Natural killer cell (primary cell): ENCODE measurements at places on chromosomes 6 and 20.
A peak's percentile ranks its signal among the peaks of the same experiment; 100 is the strongest.

DNA sequence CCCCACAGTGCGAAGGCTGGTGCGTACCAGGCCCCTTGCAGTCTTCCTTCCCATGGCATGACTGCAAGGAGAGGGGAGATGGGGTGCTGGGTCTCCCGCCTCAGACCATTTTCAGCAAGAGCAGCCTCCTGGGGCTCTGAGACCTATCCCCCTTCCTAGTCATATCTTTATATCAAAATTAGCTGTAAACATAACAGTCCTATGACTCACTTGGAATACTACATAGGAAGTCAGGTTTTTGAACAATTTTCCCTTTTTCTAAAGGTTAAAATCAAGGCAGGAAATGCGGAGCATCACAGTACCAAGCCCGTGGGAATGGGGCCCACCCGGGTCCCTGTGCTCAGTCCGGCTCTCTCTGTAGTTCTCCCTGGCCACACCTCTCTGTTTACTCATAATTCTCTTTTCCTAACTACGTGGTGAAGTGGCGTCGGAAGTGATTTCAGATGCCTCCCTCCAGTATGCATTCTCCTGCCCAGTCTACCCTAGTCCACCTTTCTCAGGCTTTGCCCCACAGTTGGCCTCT lies 109.8 kb upstream of the TMEM170B start:
- no peak overlapping the region for H3K27ac ChIP-seq
- no peak overlapping the region for H3K4me3 ChIP-seq

DNA sequence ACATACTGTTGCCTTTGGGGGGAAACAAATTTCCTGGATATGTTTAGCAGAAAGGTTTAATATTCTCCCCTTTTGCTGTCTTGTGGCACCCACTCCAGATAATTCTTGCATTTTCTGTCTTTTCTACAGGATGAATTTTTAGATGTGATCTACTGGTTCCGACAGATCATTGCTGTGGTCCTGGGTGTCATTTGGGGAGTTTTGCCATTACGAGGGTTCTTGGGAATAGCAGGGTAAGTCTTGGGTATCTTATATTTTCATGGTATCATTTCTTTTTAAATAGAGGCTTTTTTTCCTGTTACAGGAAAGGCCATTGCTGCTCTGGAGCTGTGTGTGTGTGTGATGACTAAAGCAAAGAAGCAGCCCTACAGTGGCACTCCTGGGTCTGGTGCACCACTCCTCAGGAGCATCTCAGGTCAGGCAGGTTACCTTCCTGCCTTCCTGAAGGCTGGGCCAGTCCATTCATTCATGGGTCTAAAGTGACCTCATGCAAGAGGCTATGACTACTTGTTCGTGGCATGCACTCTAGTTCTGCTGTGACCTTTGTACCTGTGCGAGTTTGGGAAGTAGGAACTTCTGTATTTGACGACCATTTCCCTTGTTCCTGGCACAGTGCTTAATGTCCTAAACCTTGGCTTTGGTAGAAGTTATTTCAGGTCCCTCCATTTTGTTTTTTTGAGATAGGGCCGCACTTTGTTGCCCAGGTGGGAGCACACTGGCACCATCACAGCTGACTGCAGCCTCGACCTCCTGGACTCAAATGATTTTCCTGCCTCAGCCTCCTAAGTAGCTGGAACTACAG lies 2.2 kb downstream of the RAB5IF start:
- H3K4me3 ChIP-seq = no peak overlapping the region
- H3K36me3 ChIP-seq = peaks cover 42% of the 10 kb centered on the region
- H3K4me1 ChIP-seq = peaks cover 38% of the 10 kb centered on the region
- peak; percentile 5 for DNase-seq
- H3K27me3 ChIP-seq = no peaks in the 10 kb centered on the region

GRCh38 chr6:1318036-1318435 lies 6.1 kb downstream of the FOXQ1 start:
- no peak for DNase-seq
- H3K36me3 ChIP-seq = no peaks in the 10 kb centered on the region
- no peaks in the 10 kb centered on the region for H3K4me1 ChIP-seq
- no peak overlapping the region for H3K27ac ChIP-seq
- H3K27me3 ChIP-seq = peaks cover 15% of the 10 kb centered on the region
- no peak overlapping the region for H3K4me3 ChIP-seq

- no peak overlapping the region for H3K27ac ChIP-seq
- H3K27me3 ChIP-seq = no peaks in the 10 kb centered on the region
- DNase-seq = no peak
- no peak overlapping the region for H3K4me3 ChIP-seq
- H3K4me1 ChIP-seq = no peaks in the 10 kb centered on the region
Measured at GRCh38 chr6:134070271-134070670, 17.8 kb upstream of the SLC2A12 start.

DNA sequence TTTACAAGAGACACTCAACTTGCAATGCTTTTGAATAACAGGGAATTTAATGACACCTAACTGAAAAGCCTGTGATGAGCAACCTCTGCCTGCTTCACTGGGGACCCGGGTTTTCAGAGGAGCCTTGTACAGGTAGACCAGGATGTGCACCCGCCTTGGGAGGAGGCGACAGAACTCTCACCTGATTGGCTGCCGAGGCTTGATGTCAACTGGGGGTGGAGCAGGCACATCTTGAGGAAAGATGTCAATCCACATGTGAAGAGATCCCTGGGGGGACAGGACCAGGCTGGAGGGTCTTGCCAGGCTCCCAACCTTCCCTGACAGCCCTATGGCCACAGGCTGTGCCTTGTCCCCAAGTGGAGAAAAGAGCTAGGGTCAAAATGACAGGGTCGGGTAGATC lies 19.8 kb downstream of the ERGIC3 start:
- H3K4me1 ChIP-seq = no peaks in the 10 kb centered on the region
- DNase-seq = no peak
- H3K27ac ChIP-seq = no peak overlapping the region
- peaks cover 1% of the 10 kb centered on the region for H3K36me3 ChIP-seq

GRCh38 chr6:149482545-149483333 lies 2.1 kb downstream of the ZC3H12D start:
- peaks cover 53% of the 10 kb centered on the region for H3K4me1 ChIP-seq
- peak overlapping the region; percentile 38 for H3K4me3 ChIP-seq
- no peaks in the 10 kb centered on the region for H3K36me3 ChIP-seq
- H3K27ac ChIP-seq = peak overlapping the region; percentile 82
- H3K27me3 ChIP-seq = no peaks in the 10 kb centered on the region

DNA sequence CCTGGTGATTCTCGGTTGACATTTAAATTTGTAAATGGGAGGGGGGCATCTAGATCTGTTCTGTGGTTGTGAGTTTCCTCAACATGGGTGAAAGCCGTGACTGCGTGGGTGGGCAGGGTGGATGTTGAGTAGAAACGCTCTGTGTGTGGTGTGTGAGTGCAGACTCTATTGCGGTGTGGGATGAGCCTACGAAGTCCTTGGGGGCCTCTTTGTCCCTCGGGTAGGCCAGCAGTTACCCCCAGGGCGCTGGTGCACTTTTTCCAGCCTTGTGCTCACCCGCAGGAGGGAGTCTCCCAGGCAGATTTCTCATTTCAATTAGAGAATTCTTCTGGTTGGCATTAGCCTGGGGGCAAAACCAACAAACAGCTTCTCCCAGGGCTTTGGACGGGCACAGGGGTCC lies 10.6 kb downstream of the TOX2 start:
- H3K36me3 ChIP-seq = no peaks in the 10 kb centered on the region
- peaks cover 37% of the 10 kb centered on the region for H3K27me3 ChIP-seq
- H3K4me1 ChIP-seq = peaks cover 38% of the 10 kb centered on the region
- DNase-seq = no peak
- no peak overlapping the region for H3K27ac ChIP-seq
- H3K4me3 ChIP-seq = no peak overlapping the region

DNA sequence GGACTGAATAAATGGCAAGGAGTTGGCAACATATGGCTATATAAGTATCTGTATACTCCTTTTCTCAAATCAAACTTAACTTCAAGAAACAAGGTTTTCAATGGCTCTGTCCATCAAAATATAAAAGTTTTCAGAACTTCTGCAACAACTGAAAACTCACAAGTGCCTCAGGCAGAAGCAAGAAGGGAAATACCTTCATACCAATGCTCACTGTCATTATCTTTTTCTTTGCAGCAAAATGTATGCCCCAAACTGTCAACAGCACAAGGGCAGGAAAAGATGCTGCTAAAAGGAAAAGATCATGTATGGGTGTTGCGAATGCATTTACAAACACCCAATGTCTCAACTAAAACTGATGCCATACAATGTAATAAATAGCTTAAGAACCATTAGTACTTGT lies 45.9 kb downstream of the PTPRK start:
- no peak overlapping the region for H3K27ac ChIP-seq
- no peaks in the 10 kb centered on the region for H3K27me3 ChIP-seq
- DNase-seq = no peak
- H3K4me3 ChIP-seq = no peak overlapping the region
- H3K36me3 ChIP-seq = no peaks in the 10 kb centered on the region

DNA sequence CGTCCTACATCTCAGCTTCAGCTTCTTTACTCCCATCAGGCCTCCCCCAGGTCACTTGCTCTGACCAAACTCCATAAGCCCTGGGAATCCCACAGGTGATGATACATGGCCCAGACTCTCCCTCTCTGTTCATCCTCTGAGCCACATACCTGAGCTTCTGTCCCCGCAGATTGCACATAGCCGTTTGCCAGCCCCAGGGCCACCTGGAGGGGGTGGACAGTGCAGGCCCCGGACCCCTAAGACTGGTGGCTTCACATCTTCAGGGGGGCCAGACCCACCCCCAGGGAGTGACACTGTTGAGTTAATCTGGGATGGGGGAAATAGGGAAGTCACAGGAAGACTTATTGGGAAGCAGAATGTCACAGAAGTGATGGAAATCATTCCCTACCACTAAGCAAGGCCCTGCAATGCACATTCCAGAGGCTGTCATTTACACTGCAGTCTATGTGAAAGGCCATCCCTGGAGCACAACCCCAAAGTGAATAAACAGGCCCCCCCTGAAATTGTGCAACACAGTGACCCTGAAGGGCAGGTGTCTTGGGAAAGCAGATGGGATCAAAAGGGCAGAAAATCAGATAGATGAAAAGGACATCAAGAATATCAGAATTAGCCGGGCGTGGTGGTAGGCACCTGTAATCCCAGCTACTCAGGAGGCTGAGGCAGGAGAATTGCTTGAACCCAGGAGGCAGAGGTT lies 2.2 kb downstream of the RXRB start:
- no peak overlapping the region for H3K4me3 ChIP-seq
- H3K4me1 ChIP-seq = peaks cover 30% of the 10 kb centered on the region
- H3K36me3 ChIP-seq = peaks cover 53% of the 10 kb centered on the region
- no peaks in the 10 kb centered on the region for H3K27me3 ChIP-seq
- DNase-seq = no peak
- no peak overlapping the region for H3K27ac ChIP-seq

DNA sequence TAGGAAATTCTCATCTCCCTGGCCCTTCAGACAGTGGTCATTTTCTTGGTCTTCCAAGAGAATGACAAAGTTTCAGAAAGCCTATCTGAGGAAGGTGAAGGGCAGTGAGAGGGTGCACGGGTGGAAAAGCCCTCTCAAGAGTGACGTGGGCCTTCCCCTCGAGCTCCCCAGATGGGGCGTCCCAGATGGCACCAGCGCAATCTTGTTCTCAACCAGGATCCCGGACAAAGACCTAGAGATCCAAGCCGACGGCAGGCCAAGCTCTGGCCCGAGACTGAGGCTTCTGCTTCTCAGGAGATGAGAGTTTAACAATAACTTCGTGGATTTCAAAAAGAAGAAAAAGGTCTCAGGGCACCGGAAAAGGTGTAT lies 797 bp upstream of the ZNF133 start:
- peaks cover 4% of the 10 kb centered on the region for H3K27me3 ChIP-seq
- peaks cover 3% of the 10 kb centered on the region for H3K36me3 ChIP-seq
- peaks cover 15% of the 10 kb centered on the region for H3K4me1 ChIP-seq
- DNase-seq = no peak
- peak overlapping the region; percentile 100 for H3K27ac ChIP-seq
- H3K4me3 ChIP-seq = peak overlapping the region; percentile 100

DNA sequence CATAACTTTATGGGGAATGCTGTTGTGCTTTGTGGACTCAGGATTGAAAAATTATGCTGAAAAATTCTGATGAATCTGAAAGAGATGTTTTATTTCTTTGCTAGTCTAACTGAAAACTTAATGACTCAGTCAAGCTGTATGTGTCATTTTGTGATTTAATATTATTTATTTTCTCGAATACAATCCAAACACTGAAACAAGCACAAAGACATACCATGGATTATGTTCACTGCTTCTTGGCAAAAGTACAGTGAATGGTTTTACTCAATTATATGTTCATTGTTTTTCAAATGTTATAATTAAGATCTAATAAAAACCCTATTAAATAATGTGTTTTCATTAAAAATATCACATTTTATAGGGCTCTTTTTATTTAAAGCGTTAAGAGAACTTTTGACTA lies 330.6 kb upstream of the EPHA7 start:
- H3K36me3 ChIP-seq = no peaks in the 10 kb centered on the region
- DNase-seq = no peak
- H3K27ac ChIP-seq = no peak overlapping the region
- no peaks in the 10 kb centered on the region for H3K27me3 ChIP-seq
- H3K4me1 ChIP-seq = no peaks in the 10 kb centered on the region

DNA sequence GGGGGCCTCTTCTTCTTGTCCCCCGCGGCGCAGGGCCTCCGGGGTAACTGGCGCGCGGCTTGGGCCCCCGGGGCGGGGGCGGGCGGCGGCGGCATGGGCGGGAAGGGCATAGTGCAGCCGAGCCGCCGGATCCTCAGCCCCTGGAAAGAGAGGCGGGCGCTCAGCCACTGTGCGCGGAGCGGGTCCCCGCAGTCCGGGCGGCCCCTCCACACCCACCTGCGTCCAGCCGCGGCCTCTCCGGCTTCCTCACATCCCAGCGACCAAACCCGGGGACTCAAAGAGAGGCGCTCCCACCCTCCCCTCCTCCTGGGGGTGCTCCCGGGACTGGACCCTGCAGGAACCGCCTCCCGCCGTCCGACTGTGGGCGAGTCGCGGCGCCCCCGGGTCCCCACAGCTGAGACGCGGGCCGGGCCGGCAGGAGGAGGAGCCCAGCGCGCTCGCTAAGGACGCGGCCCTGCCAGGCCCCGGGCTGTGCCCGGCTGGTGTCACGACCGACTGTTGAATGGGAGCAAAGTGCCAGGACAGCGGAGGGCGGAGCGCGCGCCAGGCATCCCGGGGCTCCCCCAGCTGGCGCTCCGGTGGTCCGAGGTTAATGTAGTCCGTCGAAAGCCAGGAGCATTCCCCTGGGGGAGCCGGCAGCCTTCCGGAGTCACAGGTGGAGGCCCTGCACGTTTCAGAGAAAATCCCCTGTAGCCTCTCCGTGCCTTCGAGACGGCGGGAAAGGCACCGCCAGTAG lies at the start of gene PRR18:
PRR18 (minus strand) TSS at position 360 of the 736 bp plus-strand sequence; CDS start at position 110, 250 bp downstream.
- H3K27ac ChIP-seq = no peak within 1 kb of the TSS
- H3K36me3 ChIP-seq = no peaks in the 10 kb centered on the region
- H3K27me3 ChIP-seq = peaks cover 20% of the 10 kb centered on the region
- H3K4me1 ChIP-seq = peaks cover 13% of the 10 kb centered on the region
- no peak within 1 kb of the TSS for H3K4me3 ChIP-seq
- no peak for DNase-seq
